ENCODE measurements at places on chromosomes 2 and 18.

DNA sequence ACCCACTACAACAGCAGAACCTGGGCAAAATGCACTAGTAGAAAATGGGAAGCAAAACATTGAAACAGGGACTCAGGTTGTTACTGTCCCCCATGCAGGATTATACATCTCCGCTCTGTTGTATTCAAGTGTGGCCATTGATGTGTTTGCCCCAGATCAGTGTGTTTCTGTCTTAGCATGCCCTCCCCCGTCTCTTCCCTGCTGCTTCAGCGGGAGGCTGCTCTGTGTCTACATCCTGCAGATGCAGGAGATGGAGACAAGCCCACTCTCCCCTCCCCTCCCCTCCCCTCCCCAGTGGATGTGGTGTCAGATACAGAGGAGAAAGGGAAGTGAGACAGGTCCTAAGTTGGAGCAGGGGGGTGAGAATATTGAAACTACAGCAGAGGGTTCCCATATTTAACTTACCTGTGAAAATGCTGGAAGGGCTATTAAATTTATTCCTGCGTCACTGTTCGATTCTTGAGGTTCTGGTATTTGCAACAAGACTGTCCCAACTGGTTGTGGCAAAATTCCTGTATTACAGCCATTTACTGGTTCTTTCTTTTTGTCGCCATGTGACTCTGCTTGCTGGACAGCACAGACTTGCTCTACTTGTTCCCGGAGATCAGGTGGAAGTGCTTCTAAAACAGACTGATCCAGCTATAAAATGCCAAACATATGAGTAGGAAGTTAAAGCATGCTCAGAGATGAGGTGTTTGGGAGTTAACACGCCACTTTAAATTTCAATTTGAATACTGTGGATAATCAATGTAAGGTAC, 67.0 kb downstream of the EIF5B start:
- DNase-seq = no peak

- peak; percentile 64 for DNase-seq
These were observed 66.9 kb upstream of the ZNG1B start for GRCh38 chr2:113370478-113371091.

- DNase-seq = no peak
These were observed 55.7 kb upstream of the ACKR3 start for GRCh38 chr2:236513956-236514355.

- no peak for DNase-seq
These were observed 355.1 kb upstream of the ZC3H15 start for GRCh38 chr2:186130748-186131641.

DNA sequence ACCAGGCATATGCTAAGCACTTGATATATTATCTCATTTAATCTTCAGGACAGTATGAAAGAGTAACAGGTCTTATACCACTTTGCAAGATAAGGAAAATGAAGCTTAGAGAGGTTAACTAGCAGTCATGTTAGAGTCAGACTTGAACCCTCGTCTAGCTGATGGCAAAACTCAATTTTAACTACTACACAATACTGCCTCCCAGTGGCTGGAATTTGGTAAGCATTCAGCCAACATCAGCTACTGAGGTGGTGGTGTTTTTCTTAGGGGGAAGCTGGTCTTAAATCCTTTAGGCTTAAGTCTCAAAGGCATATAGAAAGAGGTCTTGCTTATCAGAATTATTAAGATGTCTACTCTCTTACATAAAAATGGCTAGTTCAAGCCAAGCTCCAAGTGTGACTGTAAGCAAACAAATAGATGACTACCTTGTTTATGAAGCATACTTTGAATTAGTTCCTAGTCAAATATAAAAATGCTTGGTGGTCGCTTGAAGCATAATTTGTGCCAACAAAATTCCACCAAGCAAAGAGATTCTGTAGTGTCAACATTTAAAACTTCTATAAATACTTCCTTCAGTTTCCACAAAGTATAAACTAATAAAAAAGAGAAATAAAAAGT, 325.4 kb upstream of the FIGN start:
- no peak for DNase-seq

DNA sequence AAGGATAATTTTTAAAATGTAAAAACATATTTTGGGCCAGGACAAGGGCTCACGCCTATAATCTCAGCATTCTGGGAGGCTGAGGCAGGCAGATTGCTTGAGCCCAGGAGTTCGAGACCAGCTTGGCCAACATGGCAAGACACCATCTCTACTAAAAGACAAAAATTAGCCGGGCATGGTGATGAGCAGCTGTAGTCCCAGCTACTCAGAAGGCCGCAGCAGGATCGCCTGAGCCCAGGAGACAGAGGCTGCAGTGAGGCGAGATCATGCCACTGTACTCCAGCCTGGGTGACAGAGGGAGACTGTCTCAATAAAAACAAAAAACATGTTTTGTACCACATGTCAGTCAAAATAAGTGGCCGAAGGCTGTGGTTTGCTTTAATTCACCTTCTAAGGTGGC, 122.5 kb downstream of the HDAC4 start:
- DNase-seq = no peak

DNA sequence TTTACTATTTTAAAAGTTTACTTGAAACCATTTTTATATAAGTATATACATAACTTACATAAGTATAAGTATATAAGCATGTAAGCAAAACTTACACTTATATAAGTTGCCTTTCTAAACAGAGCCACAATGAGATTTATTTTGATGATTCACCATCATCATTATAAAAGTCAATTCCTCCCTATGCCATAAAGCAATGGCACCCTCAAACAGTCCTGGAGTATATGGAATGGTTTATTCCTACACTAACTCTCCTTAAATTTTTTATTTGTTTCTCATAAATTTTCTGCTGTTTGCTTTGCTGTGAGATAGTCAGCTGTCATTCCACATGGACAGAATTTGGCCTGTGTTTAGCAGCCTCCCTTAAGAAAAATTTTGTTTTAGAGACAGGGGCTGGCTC, 114.2 kb downstream of the NAB1 start:
- DNase-seq = no peak

DNA sequence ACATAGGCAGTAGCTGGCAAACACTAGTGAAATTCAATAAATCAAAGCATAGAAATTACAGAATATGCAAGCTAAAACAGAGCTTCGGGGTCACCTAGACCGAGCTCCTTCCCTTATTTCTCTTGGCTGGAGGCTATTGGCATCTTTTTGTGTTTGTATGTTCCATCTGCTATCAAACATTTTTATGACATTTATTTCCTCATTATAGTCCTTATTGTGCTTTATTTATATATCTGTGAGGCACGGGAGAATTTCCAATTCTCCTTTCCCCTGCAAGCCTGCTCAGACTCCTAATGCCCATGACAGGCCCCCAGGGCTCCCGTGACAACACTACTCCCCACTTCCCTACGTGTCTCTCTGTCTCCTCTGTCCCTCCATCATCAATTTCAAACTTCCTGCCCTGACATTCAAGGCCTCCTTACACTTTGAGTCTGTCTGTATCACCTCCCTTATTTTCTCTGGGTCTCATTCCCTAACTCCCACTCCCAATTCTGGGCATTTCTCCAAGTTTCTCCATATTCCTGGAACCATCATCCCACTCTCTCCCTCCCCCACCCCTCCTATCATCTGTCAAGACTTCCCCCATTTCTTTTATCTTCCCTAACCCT, 316.9 kb downstream of the OSR1 start:
- DNase-seq = no peak

- no peak for DNase-seq
These were observed 128.1 kb upstream of the RBMS1 start for GRCh38 chr2:160621748-160622147.

- DNase-seq = no peak
These were observed 34.7 kb downstream of the ROCK2 start for GRCh38 chr2:11309706-11310105.

- DNase-seq = no peak
These were observed 96.1 kb downstream of the UGGT1 start for GRCh38 chr2:128187032-128187654.

DNA sequence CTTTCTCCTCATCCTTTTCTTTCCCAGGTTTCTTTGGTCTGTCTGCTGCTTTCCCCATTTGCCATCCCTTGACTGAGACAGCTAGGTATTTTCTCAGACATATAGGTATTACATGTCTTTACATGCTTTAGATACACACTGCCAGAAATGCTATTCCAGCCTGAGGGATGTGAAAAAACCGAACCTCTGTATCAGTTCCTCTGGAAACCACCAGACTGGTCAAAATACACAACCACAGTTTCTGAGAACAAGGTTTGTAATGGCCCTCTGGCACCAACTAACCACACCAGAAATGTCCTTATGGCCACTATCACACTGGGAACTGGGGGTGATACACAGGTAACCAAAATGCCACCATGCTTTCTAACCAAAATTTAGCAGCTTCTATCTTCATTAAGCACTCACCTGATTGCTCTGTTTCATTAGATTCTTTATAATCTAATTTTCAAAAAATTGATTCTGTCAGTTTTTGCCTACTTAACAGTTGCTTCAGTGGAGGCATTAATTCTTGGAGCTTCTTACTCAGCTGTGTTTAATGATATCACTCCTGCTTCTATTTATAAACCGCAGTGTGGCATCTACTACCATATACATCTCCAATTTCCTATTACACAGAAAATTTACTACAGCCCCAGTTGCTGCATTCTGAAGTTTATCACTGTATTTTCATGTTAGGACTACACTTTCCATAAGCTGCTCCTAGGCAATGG, 243.5 kb downstream of the WDPCP start:
- no peak for DNase-seq

DNA sequence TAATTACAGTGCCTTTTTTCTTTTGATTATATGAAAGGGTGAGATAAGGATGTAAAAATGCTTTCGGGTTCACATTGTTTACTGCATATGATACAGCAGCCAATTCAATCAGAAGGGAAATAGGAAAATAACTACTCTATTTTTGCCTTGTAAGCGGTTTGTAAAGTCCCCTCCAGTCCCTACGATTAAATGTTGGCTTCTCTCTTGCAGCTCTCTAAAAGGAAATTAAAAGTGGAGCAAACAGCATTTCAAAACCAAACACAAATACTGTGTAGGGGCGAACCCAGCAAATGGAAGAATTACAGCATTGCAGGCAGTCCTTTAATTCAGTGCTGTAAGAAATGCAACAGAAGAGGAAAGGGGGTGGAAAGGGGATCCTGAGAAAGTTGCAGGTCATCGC, 18.9 kb downstream of the LYPD6B start:
- no peak for DNase-seq

- DNase-seq = no peak
These were observed 335 bp downstream of the TRAK2 start for GRCh38 chr2:201450954-201451291.

- DNase-seq = no peak
These were observed 12.0 kb downstream of the GPR35 start for GRCh38 chr2:240637116-240637900.

- no peak for DNase-seq
These were observed 313.8 kb downstream of the PIK3C3 start for GRCh38 chr18:42268798-42269197.

GRCh38 chr2:28751956-28752630, 463 bp downstream of the PPP1CB start:
- no peak for DNase-seq

DNA sequence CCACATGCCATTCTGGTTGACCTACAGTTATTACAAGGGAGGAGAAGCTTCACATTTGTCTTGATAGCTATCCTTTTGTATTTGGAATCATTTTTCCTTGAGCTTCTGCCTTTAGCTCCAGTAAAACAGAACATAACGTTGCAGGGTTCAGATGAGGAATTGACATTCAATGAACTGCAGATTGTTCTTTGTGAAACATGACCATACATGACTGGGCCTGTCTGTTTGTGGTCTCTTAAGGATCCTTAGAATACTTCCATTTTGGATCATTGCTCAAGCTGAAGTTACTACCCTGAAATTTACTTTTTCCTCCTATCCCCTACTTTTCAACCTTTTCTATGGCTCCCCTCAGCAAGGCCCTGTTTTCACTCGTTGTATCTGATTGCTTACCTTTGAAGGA, 1281.7 kb upstream of the CELF4 start:
- DNase-seq = no peak

DNA sequence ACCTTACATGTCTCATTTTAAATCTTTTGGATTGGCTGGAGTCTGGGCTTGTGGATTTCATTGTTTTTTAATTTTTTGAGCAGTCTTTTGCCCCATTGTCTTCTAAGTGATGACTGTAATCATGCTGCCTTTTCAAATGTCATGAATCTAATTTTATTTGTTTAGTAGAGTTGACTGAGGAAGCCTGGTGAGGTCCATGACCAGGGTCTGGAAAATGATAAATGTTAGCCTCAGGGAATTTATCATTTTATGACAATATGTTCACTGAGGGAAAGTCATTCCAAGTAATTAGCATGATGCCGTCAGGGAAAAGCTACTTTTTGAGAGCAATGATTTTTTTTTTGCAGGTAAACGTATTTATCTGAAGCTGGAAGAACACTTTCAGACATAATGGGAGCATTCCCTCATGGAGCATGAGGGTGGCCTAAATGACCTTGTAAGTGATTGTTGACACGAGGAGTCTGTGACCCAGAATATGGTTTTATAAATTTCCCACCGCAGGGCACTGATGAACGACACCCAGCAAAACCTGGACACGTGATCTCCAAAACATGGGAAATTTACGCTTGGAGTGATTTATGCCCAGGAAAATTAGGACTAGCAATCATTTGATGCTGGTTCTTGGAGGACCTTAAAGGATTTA, 155.3 kb upstream of the NABP1 start:
- DNase-seq = no peak

DNA sequence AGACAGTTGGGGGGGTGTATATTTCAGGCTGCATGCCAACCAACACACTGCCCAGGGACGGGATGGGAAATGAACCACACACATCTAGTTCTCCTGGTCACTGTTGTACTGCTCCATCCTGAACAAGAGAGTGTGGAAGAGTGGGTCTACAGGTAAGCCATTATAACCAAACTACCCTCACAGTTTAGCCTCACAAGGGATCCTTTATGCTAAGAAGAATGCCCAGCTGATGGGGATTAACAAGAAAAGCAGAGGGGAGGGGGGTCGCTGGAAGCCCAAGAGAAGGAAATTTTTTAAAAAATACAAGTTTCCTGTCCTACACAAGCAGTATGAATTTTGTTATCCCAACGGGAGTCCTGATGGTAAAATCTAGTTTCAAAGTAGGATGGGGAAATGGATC, 16.1 kb downstream of the SPRED2 start:
- DNase-seq = no peak

- no peak for DNase-seq
These were observed 30.2 kb downstream of the CABLES1 start for GRCh38 chr18:23165271-23166068.

DNA sequence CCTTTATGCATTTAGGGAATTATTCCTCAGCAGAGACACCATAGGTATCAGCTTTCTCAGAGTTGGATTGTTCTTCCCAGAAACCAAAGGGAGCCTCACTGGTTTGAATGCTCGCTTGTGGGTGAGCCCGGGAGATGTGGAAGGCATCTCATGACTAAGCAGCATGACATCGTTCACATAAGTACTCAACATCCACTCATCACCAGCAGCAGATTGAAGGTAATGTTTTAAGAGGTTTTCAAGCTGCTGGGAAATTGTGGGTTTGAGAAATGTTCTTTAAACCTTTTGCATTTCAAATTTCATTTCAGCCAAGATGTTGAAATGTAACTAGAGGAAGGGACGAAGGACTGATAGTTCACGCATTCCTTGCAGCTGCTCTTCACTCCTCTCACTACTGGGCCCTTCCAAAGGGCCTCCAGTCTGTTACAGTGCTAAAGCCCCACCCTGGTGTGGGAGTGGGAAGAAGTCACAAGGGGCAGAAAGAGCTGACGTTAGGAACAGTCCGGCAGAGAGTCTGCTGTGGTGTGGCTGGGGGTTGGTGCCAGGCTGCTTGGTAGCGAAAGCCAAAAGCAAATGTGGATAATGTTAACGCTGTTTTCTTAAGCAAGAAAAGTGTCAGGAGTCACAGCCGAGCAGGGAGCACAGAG, 324.5 kb upstream of the EPHA4 start:
- peak; percentile 35 for DNase-seq

GRCh38 chr18:73286584-73286983, 418.8 kb upstream of the NETO1 start:
- DNase-seq = no peak

GRCh38 chr18:68985172-68985820, 187.4 kb downstream of the CCDC102B start:
- DNase-seq = no peak
